ENCODE measurements at places on chromosomes 6 and 20.

DNA sequence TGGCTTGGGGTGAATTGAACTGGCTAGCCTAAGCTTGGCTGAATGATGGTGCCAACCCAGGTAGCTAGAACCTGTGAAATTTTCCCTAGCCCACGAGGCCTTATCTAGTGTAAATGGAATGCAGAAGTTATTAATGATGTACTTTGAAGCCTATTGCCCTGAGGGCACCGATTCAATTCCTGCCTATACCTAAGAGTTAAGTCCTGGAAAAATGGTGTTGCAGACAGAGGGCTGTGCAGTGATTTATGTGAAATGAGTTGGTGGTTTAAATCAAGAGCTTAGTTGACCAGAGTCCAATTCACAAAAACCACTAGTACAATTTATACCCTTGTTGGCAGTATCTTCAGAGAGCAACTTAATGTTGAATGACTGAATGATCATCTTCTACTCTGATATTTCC lies 373.8 kb upstream of the JAG1 start:
- DNase-seq: no peak

- DNase-seq: no peak
Measured at GRCh38 chr6:137241481-137242038, 22.4 kb upstream of the IFNGR1 start.

DNA sequence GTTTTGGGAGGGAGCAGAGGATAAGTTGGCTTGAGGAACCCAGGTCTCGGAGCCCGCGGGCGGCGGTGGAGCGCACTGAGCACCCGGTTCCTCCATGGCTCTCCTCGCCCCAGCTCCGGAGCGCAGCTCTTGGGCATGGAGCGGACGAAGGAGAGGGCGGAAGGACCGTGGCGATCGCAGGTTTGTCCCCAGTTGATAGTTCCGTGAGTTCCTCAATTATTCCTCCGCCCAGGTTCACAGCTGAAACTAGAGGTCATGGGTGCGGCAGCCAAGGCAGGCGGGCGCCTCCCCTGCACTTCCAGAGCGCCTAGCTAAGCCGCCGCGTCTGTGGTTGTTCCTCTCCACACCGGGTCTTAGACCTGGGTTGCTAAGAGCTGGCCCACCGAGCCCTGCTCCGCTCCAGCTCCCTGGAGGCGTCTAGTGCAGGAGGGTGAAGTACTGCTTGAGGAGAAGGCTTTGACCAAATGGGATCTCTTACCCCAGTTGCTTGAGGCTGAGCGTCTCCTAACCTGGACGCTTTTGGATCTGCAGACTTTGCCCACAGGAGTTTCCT lies at the start of gene HTR1B:
Gene HTR1B (minus strand): TSS at position 184 of the 553 bp plus-strand sequence. CDS start 88 bp downstream, at position 96.
- DNase-seq: no peak

DNA sequence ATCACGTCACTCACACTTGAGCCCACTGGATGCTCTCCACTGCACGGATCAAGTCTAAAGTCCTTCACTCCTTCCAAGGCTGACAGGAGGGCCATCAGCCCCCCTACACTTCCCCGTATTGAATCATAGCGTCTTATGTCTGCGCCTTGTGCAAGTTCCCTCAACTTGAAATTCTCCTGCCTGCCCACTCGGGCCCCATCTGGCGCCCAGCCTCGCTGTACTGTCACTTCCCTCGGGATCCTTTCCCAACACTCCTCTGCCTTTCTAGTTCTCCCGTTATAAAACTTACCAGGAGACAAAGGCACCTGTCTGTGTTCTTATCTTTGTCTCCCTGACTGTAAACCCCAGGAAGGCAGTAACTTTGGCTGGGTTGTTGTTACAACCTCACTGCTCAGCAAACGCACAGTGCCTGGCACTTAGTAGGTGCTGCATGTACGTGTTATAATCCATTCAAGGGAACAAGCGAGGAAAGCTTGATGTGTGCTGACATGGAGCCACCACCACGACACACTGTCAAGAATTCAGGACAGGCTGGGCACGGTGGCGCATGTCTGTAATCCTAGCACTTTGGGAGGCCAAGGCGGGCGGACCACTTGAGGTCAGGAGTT lies 33.8 kb upstream of the ZFAND3 start:
- DNase-seq: no peak

GRCh38 chr20:12849225-12849910 lies 159.4 kb upstream of the SPTLC3 start:
- DNase-seq: no peak

DNA sequence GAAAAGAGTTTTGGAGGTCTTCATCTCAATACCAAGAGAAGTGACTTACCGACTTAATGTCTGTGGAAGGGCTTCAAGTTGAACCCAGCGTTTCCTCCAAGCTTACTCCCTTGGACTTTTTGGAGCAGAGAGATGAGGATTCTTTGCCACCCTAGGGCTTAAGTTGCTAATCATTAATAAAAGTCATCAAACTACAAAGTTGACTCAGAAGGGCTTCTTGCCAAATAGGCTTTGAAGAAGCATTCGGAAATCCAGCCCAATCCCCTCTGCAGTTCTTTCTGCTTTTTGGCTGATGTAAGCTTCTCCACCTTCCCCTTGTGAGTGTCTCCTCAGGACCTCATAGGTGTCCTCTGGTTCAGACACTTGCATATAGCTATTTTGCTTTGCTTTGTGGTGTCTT lies at the start of gene SLC17A3:
Gene SLC17A3 (minus strand): TSS at position 126 of the 400 bp plus-strand sequence. CDS start 5,856 bp downstream, outside the sequence.
- no peak for DNase-seq

- DNase-seq: no peak
Measured at GRCh38 chr20:32506721-32507120, 78.4 kb downstream of the NOL4L start.

DNA sequence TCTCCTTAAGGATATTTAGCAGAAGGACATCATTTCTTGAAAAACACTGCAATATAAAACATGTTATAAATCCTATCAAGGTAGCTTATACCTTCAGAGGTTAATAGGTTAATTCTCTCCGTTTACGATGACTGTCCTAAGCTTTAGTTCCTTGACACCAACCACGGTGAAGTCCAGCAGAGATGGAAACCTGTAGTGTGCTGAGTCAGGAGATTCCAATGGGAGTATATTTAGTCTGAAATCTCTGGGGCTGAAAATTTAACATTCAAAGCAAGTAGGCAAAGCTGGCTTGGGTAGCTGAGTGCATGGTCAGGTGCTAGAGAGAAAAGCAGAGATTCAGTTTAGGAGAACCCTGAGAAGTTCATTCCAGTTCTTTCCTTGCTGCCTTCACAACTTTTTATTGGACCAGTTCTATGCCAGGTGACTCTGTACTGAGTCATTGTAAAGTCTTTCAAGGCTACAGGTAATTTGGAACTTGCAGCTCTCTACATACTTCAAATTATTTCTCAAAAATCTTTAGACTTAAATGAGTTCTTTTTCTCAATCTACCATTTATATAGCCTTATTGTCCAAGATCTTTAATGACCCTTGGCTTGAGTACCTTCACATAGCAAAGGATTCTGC lies 1009.4 kb upstream of the FLRT3 start:
- DNase-seq: no peak

GRCh38 chr20:19598117-19598850 lies 159.8 kb upstream of the RIN2 start:
- DNase-seq: no peak

GRCh38 chr6:127381384-127381783 lies 38.0 kb upstream of the ECHDC1 start:
- DNase-seq: no peak

- no peak for DNase-seq
Measured at GRCh38 chr6:77926198-77926751, 273.4 kb downstream of the MEI4 start.

- DNase-seq: peak; percentile 46
Measured at GRCh38 chr6:139135578-139136545, 982 bp downstream of the HECA start.

- no peak for DNase-seq
Measured at GRCh38 chr6:168369786-168370185, 50.2 kb upstream of the DACT2 start.

GRCh38 chr6:152309648-152310047 lies 327.5 kb downstream of the SYNE1 start:
- peak; percentile 41 for DNase-seq

- DNase-seq: no peak
Measured at GRCh38 chr6:84136364-84137050, 90.9 kb downstream of the CEP162 start.

GRCh38 chr6:167722634-167723309 lies 103.9 kb upstream of the AFDN start:
- no peak for DNase-seq

DNA sequence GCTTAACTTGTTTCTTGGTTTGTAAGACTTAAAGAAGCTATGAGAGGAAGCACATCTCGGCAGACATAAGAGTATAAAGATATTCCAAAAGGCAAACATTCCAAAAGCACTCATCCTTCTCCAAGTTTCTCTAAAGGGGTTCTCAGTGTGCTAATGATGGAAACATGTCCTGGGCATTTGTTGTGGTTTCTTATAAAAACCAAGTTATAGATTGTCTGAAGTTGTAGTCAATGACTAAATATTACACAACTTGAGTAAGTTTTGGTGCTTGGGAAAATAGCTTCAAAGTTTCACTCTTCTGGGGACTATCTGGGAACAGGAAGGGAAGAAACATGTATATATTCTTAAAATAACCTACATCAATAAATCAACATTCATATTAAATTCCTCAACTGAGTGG lies 128.3 kb upstream of the TBX18 start:
- DNase-seq: no peak

DNA sequence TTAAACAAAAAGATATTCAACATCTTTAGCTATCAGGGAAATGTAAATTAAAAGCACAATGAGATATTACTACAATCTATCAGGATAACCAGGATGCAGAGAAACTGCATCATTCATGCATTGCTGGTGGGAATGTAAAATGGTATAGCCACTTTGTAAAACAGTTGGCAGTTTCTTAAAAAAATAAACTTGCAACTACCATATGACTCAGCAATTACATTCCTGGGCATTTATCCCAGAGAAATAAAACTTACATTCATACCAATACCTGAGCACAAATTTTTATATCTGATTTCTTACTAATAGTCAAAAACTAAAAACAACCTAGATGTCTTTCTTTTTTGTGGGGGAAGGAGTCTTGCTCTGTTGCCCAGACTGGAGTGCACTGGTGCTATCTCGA lies 190.3 kb upstream of the TAB2 start:
- DNase-seq: no peak

DNA sequence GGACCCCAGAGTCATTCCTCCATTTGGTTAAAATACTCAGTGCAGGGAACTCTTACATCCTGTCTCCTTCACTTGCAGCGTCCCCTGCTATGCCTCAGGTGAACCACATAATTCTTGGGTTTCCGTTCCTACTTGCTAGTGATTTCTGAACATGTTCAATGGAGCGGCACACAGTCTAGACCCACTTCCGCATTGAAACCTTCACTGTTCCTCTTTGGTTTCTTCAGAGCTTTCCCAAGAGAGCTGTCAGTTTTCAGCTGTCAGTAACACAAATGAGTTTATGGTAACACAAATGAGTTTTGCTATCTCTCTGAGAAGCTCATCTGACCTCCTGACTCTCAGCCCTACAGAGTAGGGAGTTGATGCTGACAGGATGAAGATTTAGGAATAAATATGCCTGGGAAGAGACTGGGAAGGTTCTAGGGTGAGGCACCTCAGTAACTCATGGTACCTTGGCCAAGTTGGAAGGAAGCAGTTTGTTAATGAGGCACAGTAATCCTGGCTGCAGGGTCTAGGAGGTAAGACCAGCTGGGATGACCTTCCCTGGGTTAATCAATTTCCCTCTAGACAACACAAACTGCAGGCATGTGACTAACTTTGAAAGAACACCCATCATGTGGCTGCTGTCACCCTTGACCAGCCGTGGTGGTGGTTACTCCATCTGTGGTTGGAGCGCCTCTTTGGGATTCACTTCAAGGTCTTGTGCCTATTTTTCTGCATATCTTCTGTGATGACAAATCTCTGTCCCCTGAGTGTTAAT lies 5.4 kb downstream of the SYS1 start:
- DNase-seq: no peak

- DNase-seq: no peak
Measured at GRCh38 chr6:47670851-47671250, 27.5 kb upstream of the ADGRF4 start.

DNA sequence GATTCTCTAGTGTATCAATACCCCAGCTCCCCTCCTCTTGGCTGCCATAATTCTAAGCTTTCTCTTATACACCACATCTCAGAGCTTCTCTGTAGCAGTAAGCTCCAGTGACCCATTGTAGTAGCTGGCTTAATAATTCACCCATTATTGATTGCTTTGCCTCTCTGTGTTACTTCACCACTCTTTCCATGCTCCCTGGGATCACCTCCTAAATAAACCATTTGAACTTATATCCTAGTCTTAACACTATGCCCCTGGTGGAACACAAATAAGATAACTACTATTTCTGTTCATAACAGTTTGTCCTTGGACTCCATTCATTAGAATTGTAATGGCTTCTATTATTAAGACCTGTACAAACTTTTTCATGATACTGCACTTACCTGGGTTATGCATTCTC lies 758.9 kb downstream of the KIF16B start:
- no peak for DNase-seq

- DNase-seq: no peak
Measured at GRCh38 chr20:14062171-14062570, 66.9 kb downstream of the MACROD2 start.

DNA sequence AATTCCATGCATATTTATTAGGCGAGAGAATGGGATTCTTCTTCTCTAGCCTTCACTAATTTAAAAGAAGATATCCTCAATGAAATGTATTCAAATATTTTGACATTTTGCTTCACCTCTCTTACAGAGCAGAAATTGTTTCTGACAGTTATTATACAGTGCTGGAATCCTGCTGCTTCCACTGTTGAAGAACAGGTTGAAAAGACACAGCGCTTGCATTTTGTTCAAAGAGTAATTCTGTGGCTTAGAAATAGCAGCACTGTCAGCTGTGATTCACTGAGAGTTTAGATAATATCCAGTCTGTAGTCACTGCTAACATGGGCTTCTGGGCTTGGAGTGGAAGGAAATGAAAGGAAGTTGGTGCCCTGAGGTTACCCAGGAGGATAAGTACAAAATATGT lies 117.1 kb upstream of the FBXL4 start:
- no peak for DNase-seq

- no peak for DNase-seq
Measured at GRCh38 chr20:46777331-46777730, 67.9 kb downstream of the SLC2A10 start.

GRCh38 chr20:17968366-17969277 lies at the start of the genes MGME1 and SNX5:
MGME1 (plus strand) TSS chr20:17969018; CDS start chr20:17969860, 842 bp downstream.
SNX5 (minus strand) TSS chr20:17968794; CDS start chr20:17968425, 369 bp downstream.
- peak; percentile 100 for DNase-seq

- no peak for DNase-seq
Measured at GRCh38 chr6:19876672-19877071, 39.5 kb downstream of the ID4 start.

- DNase-seq: no peak
Measured at GRCh38 chr20:53678315-53678989, 84.8 kb upstream of the ZNF217 start.

GRCh38 chr6:85684133-85684808 lies 41.6 kb upstream of the SYNCRIP start:
- DNase-seq: no peak

- no peak for DNase-seq
Measured at GRCh38 chr20:20734475-20734948, 22.1 kb upstream of the RALGAPA2 start.

GRCh38 chr6:111854683-111855082 lies 18.6 kb downstream of the FYN start:
- no peak for DNase-seq

GRCh38 chr6:21325201-21325856 lies 268.2 kb upstream of the SOX4 start:
- no peak for DNase-seq

- DNase-seq: no peak
Measured at GRCh38 chr20:43723186-43723585, 3.6 kb downstream of the GTSF1L start.
